ENCODE measurements at places on chromosomes 1 and 21.

GRCh38 chr21:45177039-45177438 lies 102.7 kb downstream of the ADARB1 start:
- DNase-seq = no peak

- no peak for DNase-seq
These were observed 151.8 kb downstream of the MIS18A start for GRCh38 chr21:32127081-32127480.

DNA sequence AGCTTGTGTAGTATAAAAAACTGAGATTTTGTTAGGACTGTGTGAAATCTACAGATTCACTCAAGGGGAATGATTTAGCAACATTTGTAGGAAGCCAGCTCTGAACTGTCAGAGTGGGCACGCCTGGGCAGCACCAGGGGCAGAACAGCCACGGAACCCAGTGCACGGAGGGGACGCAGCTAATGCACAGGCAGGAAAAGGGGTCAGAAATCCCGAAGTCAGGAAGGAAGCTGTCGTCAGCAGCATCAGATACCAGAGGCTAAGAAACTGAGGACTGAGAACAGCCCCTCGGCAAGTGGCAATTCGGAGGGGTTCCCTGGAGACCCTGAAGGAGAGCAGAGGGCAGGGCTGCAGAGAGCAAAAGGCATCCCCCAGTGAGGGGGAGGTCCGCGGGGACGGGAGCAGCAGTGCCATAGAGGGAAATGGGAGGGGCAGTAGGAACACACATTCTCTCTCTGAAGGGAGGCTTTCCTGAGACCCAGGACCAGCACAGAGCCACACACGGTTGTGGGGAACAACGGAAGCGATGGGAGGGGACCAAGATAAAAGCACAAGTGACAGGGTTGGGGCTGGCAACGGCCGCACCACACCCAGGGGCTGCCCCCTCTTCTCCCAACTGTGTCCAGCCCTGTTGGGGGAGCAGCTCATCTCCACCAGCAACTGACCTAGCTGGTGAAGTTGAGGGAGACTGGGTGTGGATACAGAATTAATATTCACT lies 12.7 kb downstream of the UBE2J2 start:
- DNase-seq = no peak

DNA sequence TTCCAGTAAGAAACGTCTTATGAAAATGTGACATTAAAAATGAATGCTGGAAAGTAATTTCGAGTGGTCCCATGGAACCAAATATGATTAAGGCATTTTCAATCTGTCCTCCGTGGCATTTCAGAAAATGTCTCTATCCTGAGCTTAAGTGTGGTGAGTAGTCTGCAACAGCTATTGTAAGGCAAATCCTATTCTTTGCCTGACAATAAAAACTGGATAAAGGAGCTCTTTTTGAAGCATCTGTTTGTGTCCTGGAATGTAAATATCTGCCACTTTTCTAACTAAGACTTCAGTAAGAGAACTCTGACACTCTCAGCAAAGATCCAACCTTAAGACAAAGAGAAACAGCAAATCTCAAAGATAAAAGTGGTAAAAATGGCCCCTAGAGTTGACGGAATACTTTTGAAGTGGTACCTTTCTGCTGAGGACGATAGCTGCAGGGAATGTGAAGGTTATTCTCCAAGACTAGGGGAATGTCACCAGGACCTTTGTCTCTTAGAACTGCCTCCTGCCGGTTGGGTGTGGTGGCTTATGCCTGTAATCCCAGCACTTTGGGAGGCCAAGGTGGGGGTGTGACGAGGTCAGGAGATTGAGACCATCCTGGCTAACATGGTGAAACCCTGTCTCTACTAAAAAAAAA lies 486.7 kb upstream of the ZP4 start:
- DNase-seq = no peak

GRCh38 chr1:25932321-25932720 lies 26.1 kb upstream of the STMN1 start:
- no peak for DNase-seq

GRCh38 chr21:46667741-46668380 lies 32.4 kb downstream of the PRMT2 start:
- DNase-seq = no peak

GRCh38 chr1:10050611-10051010 lies 17.9 kb downstream of the UBE4B start:
- no peak for DNase-seq

DNA sequence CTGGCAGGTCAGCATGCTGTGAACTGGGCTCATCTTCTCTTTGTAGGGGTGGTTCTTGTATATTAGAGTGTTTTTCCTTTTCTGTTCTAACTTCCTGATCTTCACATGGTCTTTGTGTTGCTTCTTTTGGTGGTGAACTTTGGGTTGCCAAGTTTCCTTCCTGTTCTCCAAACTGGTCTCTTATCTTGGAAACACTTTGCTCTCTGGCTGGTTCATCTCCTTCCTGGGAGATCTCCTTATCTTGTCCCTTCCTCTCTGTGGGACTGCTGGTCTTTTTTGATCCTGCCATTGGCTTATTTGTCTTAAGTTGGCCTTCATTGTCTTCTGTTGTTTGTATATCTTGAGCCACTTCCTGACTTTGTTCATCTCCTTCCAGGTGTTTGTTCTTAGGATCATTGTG lies 2.1 kb downstream of the TCHHL1 start:
- no peak for DNase-seq

- DNase-seq = no peak
These were observed 35.1 kb upstream of the GUCA2B start for GRCh38 chr1:42118125-42118524.

- no peak for DNase-seq
These were observed 456.5 kb downstream of the OMA1 start for GRCh38 chr1:58089898-58090534.

GRCh38 chr21:25733859-25734653 lies 648 bp downstream of the ATP5PF start:
- no peak for DNase-seq

DNA sequence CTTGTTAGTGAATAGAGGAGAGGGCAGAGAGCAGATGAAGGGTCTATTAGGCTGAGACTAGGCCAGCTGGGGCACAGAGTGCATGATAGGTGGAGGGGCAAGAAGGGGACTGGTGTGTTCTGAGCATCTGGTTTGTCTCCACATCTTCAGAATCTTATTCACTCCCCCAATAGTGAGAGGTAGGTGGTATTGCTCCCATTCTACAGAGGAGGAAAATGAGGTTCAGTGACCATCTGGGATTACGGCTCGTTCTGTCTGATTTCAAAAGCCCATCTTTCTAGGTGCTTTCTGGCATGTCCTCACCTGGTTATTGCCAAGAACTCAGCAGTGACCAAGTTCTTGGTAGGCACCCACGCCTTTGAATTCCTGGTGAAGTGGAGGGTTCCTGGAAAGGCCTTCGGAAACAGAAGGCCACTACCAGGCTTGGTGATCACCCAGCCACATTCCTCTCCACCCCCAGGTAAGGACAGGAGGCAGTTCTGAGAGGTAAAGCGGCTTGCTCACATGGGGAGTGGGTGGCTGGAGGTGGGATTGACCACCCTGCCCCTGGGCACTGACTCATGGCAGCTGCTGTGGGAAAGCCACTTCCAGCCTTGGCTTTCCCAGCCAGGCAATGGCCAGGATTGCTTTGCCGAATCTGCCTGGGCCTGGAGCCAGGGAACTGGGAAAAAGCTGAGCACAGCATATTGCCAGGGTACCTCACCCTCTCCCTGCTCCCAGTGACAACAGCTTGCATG lies 18.8 kb upstream of the CITED4 start:
- DNase-seq = no peak

- no peak for DNase-seq
These were observed 35.4 kb upstream of the ZNF281 start for GRCh38 chr1:200445213-200445612.

DNA sequence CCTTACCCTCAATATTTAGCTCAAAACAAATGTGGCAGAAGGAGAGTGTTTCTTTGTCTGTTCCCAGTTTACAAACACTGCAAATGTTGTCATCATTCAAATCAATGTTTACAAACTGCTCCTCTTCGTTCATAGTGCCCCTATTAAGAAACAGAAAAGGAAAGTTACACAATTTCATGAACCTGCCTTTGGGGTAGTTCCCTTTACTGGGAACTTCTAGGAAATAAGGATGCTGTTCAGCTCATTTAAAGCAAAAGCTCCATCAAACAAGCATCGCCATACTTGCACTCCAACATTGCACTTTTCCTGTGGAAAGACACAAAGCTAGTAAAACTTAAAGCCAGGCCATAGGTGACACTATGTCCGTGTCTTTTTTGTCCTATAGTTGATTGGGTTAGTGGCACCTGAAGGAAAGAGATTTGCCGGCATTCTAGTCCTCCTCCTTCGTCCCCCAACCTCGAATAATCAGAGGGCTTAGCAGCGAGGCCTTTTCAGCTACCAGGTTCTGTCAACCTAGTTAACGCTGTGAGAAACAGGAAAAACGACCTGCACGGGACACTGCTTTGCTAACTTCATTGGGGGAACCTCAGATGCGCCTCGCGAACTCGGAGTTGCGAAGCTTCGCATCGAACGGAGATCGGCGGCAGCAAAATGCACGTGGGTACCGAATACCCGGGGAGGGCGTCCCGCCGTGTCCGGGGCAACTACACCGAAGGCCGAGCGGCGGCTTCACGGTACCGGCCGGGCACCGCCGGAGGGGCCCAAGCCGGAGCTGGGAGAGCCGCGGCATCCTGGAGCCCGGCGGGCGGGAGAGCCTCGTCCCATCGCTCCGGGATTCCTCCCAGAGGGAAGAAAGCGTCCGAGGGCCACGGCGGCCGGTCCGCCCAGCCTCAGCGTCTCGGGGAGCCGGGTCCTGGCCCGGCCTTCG lies 706 bp downstream of the C21orf91 start:
- DNase-seq = peak; percentile 12

DNA sequence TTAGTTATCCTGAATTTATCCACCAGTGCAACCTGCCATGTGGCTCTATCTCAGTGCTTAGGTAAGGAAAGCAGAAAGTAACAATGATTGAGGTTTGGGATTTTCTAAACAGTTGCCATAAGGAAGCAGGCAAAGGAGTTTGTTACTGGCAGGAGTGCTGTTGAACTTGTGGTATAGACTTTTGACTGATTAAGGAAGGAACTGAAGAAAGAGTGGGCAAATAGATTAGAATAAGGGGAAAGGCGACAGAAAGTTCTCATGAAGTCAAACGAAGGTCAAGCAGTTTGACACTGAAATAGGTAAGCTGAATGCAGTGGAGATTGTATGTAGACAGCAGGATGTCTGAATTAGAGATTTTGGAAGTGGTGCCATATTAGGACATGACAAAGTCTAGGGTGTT lies 24.2 kb upstream of the CR2 start:
- DNase-seq = no peak

DNA sequence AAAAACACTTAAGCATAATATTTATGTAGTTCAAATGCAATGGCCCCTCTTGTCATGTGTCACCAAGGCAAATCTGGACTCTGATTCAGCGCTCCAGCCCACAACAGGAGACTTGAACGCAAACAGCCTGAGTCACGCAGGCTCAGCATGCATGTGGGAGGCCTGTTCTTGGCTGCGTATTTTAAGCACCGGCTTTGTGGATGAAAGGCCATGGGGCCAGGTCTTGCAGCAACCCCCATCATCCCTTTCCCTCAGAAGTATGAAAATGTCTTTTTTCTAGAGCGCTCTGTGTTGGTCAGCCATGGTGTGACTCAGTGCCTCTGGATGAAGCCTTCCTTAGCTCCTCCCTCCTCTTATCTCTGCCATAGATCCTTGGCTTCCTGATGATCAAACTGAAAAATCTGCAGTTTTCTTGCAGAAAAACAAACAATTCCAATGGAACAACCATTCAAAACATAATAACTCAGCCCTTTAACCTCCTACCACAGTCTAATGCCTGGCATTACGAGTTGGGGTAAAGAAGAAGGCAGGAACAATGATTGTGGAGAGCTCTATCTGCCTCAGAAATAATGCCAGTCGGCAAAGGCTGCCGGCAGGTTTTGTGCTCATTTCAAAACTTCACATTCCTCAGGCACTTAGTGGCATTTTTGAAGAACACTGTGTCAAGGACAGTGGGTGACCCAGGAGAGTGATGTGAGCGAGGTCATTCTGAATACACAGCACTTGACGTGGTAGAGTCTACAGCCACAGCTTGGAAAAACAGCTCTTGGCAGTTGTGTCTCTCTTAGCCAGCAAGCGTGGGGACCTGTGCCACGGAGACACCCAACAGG lies 167.5 kb downstream of the CLIC6 start:
- DNase-seq = peak; percentile 51

DNA sequence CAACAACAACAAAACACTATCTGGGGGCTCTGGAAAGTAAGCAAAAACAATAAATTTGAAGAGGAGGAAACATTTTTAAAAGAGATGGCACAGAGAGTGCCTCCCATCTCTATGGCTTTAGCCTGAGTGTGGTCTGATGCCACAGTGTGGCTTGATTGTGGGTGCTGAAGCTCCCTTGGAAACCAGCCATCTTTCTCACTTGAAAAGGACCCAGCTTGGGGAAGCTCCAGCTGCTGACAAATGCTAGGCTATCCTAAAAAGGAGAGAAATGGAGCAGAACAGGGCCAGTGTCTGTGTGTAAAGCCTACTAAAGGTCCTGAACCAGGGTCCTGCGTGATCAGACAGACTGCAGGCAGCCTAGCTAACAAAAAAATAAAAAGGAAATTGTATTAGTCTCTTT lies 642.0 kb upstream of the PTBP2 start:
- no peak for DNase-seq

DNA sequence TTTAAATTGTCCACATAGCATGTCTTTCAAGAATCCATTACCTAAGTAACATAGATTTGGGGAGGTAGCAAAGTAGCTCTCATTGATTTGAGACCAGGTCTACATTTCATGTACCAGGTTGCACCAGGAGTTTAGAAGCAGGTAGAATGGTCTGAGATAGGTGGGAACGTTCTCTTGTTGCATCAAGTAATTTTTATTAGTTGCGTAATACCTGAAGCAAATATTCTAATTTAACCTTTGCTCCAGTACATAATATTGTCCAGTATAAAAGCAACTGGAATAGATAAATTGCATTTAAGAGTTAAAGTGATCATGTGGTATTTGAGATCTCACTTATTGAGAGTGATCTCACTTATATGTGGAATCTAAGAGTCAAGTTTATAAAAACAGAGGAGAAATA lies 597.1 kb upstream of the PRMT6 start:
- no peak for DNase-seq

- DNase-seq = no peak
These were observed 123.9 kb downstream of the PTBP2 start for GRCh38 chr1:96845464-96845863.

DNA sequence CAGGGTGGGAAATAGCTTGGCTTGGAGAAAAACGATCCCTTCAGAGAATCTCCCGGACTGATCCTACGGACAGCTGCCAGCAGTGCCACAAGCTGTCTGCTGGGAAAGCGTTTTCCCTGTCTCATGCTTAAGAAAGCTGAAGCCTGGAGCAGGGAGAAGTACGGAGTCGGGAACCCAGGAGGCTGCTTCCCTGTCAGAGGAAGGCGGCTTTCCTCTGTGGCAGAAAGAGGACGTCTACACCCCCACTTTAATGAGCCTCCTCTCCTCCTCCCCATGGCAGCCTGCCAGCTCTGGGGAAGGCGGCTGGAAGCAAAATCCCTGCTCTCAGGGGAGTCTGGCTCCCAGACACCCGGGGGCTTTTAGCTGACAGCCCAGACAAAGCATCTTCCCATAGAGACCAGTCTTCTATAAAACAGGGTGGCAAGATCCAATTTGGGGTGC lies 7.3 kb downstream of the KIF21B start:
- no peak for DNase-seq

GRCh38 chr1:40435876-40436275 lies 14.4 kb upstream of the ZFP69B start:
- no peak for DNase-seq

- DNase-seq = no peak
These were observed 19.0 kb downstream of the YARS1 start for GRCh38 chr1:32798191-32798590.

GRCh38 chr21:41692185-41692565 lies 74.7 kb downstream of the RIPK4 start:
- no peak for DNase-seq

- no peak for DNase-seq
These were observed 65.1 kb downstream of the CLSTN1 start for GRCh38 chr1:9758559-9759121.

- DNase-seq = no peak
These were observed 3.0 kb downstream of the TMPRSS3 start for GRCh38 chr21:42392731-42393442.

Measured in mucosa of gallbladder (tissue), 1 donor.